Endothelial cell (in vitro differentiated cells): ENCODE measurements at places on chromosomes 1 and 21. TPM values are rescaled to one million over a fixed set of nuclear protein-coding genes. Genes with fewer than 3 reads are reported as not detected.

The YTHDF2 gene
- 118 TPM for total RNA-seq

The OR2L2 gene
- total RNA-seq, result not detected

The TLCD4 gene
- 0.41 TPM for total RNA-seq

The LAMC2 gene
- 2.3 TPM for total RNA-seq

The VSIG8 gene
- not detected for total RNA-seq

The C1orf226 gene
- 28.2 TPM for total RNA-seq

The TMEM52 gene
- total RNA-seq, result 0.92 TPM

The CCDC181 gene
- 0.80 TPM for total RNA-seq

The FAM151A gene
- total RNA-seq, result not detected

The C4BPA gene
- not detected for total RNA-seq

The MAEL gene
- not detected for total RNA-seq

The AGMAT gene
- 0.18 TPM for total RNA-seq

The LRRC53 gene
- total RNA-seq, result not detected

The FMO5 gene
- total RNA-seq, result 1.6 TPM

The PTPN7 gene
- total RNA-seq, result 1.3 TPM

The HOOK1 gene
- 8.2 TPM for total RNA-seq

The RNU1-1 gene
- 3,428 TPM for total RNA-seq

The CD48 gene
- not detected for total RNA-seq

The F13B gene
- not detected for total RNA-seq

The SEC16B gene
- 0.49 TPM for total RNA-seq

The PLD5 gene
- total RNA-seq, result not detected

The OLFM3 gene
- total RNA-seq, result 0.23 TPM

The CD5L gene
- not detected for total RNA-seq

The MYOC gene
- not detected for total RNA-seq

The SPRR2A gene
- not detected for total RNA-seq

The UTP11 gene
- 44.7 TPM for total RNA-seq

The METTL18 gene
- total RNA-seq, result 7.0 TPM

The CYYR1 gene
- total RNA-seq, result 88.6 TPM

The TDRD5 gene
- not detected for total RNA-seq

The ERICH3 gene
- 2.8 TPM for total RNA-seq

The SPATA45 gene
- 0.82 TPM for total RNA-seq

The GBP6 gene
- total RNA-seq, result 0.26 TPM

The BTBD19 gene
- 10.4 TPM for total RNA-seq

The PGD gene
- total RNA-seq, result 196 TPM

The KISS1 gene
- total RNA-seq, result not detected

The AUNIP gene
- 3.3 TPM for total RNA-seq

The TMEM79 gene
- 2.9 TPM for total RNA-seq

The AK5 gene
- not detected for total RNA-seq

The FAM72D gene
- total RNA-seq, result 3.0 TPM

The HLX gene
- 1.4 TPM for total RNA-seq

The NPPA gene
- not detected for total RNA-seq

The TSTD1 gene
- 14.2 TPM for total RNA-seq

The RXRG gene
- not detected for total RNA-seq

The BEND5 gene
- 9.1 TPM for total RNA-seq

The GNG12 gene
- 26.2 TPM for total RNA-seq

The FAAH gene
- total RNA-seq, result 2.7 TPM

The TMEM82 gene
- total RNA-seq, result not detected

The SZT2 gene
- 43.2 TPM for total RNA-seq

The KRTAP21-2 gene
- total RNA-seq, result not detected

The SLC6A9 gene
- 2.8 TPM for total RNA-seq

The CRYAA gene
- not detected for total RNA-seq

The GPR52 gene
- total RNA-seq, result 0.67 TPM
